ENCODE measurements at places on chromosomes 7 and 10. TPM values are rescaled to one million over a fixed set of nuclear protein-coding genes. Genes with fewer than 3 reads are reported as not detected.

ICA1 gene
- 15.1 TPM for total RNA-seq

SLC26A3 gene
- not detected for total RNA-seq

GIMAP1 gene
- total RNA-seq, result 2.6 TPM

CDK1 gene
- 27.1 TPM for total RNA-seq

CEP55 gene
- total RNA-seq, result 6.2 TPM

PDE6C gene
- not detected for total RNA-seq

EMX2 gene
- 20.0 TPM for total RNA-seq

KLF14 gene
- total RNA-seq, result 1.2 TPM

INHBA gene
- 11.3 TPM for total RNA-seq

CNOT4 gene
- total RNA-seq, result 22.7 TPM

ELOVL3 gene
- 1.3 TPM for total RNA-seq

CAMK1D gene
- 12.6 TPM for total RNA-seq

ZNF438 gene
- 6.3 TPM for total RNA-seq

STEAP2 gene
- total RNA-seq, result 11.2 TPM

EBLN1 gene
- not detected for total RNA-seq

SP8 gene
- not detected for total RNA-seq

LRMDA gene
- 22.6 TPM for total RNA-seq

ANKRD1 gene
- total RNA-seq, result 1.3 TPM

ANTXRL gene
- not detected for total RNA-seq

SPDYE1 gene
- not detected for total RNA-seq

PHYHIPL gene
- 8.6 TPM for total RNA-seq

DNAJC1 gene
- 43.8 TPM for total RNA-seq

TFPI2 gene
- 9.8 TPM for total RNA-seq

CPXM2 gene
- total RNA-seq, result 9.5 TPM

ADGRA1 gene
- 1.2 TPM for total RNA-seq

AGAP5 gene
- total RNA-seq, result 9.9 TPM

ARHGEF5 gene
- total RNA-seq, result 35.1 TPM

PLXNA4 gene
- total RNA-seq, result 13.7 TPM

BTBD16 gene
- 0.41 TPM for total RNA-seq

ARL3 gene
- total RNA-seq, result 9.5 TPM

TET1 gene
- 16.5 TPM for total RNA-seq

CYP2C18 gene
- 0.29 TPM for total RNA-seq

LIPF gene
- total RNA-seq, result 0.41 TPM

NPC1L1 gene
- total RNA-seq, result 1.2 TPM

BLNK gene
- total RNA-seq, result 25.1 TPM

TMEM176B gene
- total RNA-seq, result 69.6 TPM

RAPGEF5 gene
- 138 TPM for total RNA-seq

BPGM gene
- total RNA-seq, result 68.5 TPM

HABP2 gene
- 0.53 TPM for total RNA-seq

MKX gene
- total RNA-seq, result 0.47 TPM

PALD1 gene
- total RNA-seq, result 18.1 TPM

C10orf62 gene
- total RNA-seq, result 2.3 TPM

FGFBP3 gene
- total RNA-seq, result 1.3 TPM

FFAR4 gene
- total RNA-seq, result 0.23 TPM

HILPDA gene
- 61.0 TPM for total RNA-seq

GRM3 gene
- total RNA-seq, result 0.18 TPM

FXYD4 gene
- total RNA-seq, result 1.6 TPM

COL13A1 gene
- total RNA-seq, result 13.0 TPM

LIPJ gene
- 0.23 TPM for total RNA-seq

PLAU gene
- total RNA-seq, result 34.2 TPM

PAX2 gene
- total RNA-seq, result 122 TPM

SEMA3C gene
- 139 TPM for total RNA-seq

EEPD1 gene
- total RNA-seq, result 11.7 TPM

TRPV6 gene
- total RNA-seq, result 5.2 TPM

Measured in metanephros (tissue), 2 donors.